ENCODE measurements at places on chromosomes 16 and 17.

DNA sequence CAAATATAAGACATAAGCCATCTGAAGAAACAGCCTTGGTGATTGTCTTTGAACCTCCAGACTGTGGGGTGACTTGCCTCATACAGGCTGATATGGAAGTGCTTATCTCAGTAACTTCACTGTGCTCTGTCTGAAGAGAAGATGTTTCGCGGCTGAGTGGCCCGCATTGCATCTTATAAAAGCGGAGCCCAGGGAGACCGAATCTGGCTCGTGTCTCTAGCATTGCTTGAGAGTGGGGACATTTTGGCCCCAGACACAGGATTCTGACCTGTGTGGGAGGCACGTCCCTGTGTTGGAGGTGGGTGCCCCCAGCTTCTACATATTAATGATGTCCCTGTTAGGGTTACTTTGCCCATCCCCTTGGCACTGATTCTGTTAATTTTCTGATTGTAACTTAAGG lies 66.4 kb downstream of the METRNL start:
- DNase-seq, result no peak

GRCh38 chr17:600576-601243 lies 113.9 kb downstream of the VPS53 start:
- DNase-seq, result peak; percentile 81

DNA sequence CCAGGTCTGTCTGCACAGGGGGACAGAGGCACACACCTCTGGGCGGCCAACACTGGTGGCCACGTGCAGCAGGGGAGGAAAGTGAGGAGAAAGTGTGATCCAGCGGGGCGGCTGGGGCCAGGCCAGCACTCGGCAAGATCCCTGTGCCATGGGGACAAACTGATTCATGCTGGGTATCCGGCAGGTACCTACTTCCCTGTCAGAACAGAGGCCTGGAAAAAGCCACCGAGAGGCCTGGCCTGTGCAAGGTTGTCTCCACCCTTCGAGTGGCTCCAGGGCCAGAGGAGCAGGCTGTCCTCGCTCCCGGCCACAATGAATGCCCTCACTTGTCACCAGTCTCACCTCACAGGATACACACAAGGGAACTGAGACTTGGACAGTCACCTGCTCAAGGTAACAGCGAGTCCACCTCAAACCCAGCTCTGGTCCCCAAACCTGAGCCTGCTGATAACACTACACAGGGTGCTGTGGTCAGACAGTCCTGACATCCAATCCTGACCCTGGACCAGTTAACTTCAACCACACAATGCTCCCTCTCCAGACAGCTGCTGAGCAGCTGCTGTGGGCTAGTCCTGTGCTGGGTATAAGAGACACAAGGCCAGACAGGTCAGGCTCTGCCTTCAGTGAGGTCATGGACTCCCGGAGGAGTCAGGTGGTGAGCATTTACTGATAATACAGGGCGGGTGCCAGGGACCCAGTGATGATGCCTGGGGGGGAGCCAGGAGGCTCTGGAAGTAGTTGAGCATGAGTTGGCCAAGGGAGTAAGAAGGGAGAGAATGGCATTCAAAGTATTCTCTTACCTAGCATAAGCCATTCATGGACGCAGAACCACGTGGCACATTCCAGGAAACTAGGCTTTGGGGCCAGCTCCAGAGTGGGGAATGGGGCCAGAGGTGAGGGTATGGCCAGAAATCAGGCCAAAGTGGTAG lies 53.0 kb downstream of the VAC14 start:
- DNase-seq, result no peak

- no peak for DNase-seq
Measured at GRCh38 chr16:46812781-46813540, 18.0 kb downstream of the C16orf87 start.

DNA sequence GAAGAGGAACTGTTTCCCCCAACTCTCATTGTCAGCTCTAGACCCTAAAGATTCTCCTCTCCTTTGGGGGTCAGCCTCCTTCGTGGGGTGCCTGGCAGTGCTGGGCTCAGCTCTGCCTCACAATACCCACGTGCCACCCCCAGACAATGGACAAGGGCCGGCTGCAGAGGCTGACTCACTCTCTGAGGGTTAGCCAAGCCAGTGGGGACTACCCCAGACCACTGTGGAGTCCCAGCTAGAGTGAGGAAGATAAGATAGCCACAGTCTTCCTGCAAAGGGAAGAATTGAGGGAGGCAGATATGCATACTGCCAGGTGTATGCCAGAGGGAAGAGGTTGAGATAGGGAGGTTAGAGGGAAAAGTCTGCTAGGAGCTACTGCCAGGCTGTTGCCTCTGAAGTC lies 13.5 kb upstream of the MTMR4 start:
- DNase-seq, result peak; percentile 39

GRCh38 chr16:47358816-47359215 lies 102.0 kb downstream of the ITFG1 start:
- DNase-seq, result peak; percentile 29

GRCh38 chr16:1413684-1414531 lies 596 bp downstream of the UNKL start:
- DNase-seq, result peak; percentile 46

- no peak for DNase-seq
Measured at GRCh38 chr16:89017543-89018281, 40.7 kb upstream of the CBFA2T3 start.

- peak; percentile 73 for DNase-seq
Measured at GRCh38 chr16:22321340-22322001, 24.3 kb downstream of the POLR3E start.

GRCh38 chr17:68060336-68060735 lies 24.8 kb downstream of the KPNA2 start:
- DNase-seq, result no peak

DNA sequence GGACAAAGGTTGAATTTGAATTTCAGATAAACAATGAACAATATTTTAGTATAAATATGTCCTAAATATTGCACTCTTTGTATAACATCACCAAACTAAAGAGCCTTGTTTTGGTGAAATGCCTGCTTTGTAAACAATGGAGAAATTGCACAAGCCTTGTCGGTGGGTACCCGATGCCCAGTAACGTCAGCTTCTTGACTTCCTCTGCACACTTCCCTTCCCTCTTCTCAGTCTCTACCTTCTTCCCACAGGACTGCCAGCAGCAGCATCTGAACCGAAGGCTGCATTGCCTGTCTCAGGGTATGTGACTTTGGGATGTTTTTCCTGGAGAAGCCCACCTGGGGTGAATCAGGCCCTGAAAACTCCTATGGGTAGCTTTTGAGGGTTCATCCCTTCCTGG lies 113.9 kb downstream of the UTP18 start:
- no peak for DNase-seq

GRCh38 chr17:4534928-4535666 lies 20.1 kb downstream of the MYBBP1A start:
- no peak for DNase-seq

GRCh38 chr16:84503751-84504395 lies 586 bp downstream of the MEAK7 start:
- peak; percentile 76 for DNase-seq

GRCh38 chr17:15496735-15497670 lies 29.6 kb upstream of the CDRT4 start:
- no peak for DNase-seq

Measured in EH (cell line).